ENCODE measurements at places on chromosomes 2 and 18. TPM values are rescaled to one million over a fixed set of nuclear protein-coding genes. Genes with fewer than 3 reads are reported as not detected.

Gene RAB17
- 3.3 TPM for total RNA-seq

GRCh38 chr2:230812033-230812432 lies 52.7 kb upstream of the ITM2C start:
- DNase-seq = no peak

Gene SRD5A2
- not detected for total RNA-seq

Gene AFF3
- total RNA-seq = 98.9 TPM

Gene KHK
- total RNA-seq = 22.4 TPM

GRCh38 chr2:133346654-133347053 lies 221.6 kb downstream of the NCKAP5 start:
- no peak for DNase-seq

Gene FAM237A
- not detected for total RNA-seq

Gene SLC4A5
- 8.0 TPM for total RNA-seq

All from dorsolateral prefrontal cortex (tissue), 122 donors.